Left renal cortex interstitium (tissue), 4 donors: ENCODE measurements at places on chromosomes 3 and 15. TPM values are rescaled to one million over a fixed set of nuclear protein-coding genes. Genes with fewer than 3 reads are reported as not detected.
A peak's percentile ranks its signal among the peaks of the same experiment; 100 is the strongest.

GRCh38 chr15:64800476-64800875 is 25.0 kb downstream of the PIF1 start:
- DNase-seq: no peak

DNA sequence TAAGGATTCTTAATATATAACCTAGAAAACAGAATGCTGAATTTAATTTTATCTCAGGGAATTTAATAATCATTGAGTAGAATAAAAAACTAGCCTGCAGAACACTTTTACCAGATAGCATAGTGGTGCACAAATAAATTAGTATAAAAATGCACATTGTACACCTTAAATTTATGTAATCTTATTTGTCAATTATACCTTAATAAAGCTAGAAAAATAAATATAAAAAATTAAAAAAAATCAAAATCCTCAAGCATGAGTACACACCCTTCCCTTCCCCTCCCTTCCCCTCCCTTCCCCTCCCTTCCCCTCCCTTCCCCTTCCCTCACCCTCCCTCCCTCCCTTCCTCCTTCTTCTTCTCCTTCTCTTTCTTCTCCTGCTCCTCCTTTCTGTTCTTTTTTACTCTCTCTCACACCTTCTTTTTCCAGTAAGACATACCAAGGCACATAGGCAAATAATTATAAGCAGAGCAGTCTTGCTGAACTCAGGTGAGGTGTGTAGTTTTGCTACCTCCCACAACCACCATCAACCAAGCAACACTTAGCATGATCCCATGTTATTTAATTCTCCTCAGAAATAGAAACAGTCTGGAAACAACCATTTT is 1395.0 kb downstream of the ZPLD1 start:
- DNase-seq: no peak

GRCh38 chr3:196016485-196016884 is 65.4 kb downstream of the TFRC start:
- no peak for DNase-seq

DNA sequence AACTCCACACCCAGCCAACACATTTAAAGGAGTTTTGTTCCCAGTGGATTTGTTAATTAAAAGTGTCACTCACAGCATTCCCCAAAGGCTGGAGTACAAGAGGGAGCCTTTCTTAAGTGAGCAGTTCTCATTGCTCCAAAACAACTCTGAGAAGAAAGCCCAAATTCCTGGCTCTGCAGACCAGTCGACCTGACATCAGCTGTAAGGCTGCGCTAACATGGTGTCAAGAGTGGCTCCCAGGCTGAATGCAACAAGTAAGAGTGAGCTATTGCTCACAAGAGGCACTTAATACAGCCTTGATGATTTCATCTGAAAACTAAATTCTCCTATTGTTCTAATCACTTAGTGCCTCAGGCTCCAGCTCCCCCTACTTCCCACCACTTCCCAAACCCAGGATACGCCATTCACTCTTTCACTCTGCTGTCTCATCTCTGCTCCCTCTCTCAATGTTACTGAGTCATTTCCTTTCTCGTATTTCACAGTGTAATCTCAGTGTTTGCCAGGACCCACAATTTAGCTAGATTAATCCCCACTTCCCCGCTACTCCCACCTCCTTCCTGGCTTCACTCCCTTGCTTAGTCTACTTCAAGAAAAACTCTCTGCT is 81.8 kb downstream of the WWTR1 start:
- DNase-seq: peak; percentile 45

DNA sequence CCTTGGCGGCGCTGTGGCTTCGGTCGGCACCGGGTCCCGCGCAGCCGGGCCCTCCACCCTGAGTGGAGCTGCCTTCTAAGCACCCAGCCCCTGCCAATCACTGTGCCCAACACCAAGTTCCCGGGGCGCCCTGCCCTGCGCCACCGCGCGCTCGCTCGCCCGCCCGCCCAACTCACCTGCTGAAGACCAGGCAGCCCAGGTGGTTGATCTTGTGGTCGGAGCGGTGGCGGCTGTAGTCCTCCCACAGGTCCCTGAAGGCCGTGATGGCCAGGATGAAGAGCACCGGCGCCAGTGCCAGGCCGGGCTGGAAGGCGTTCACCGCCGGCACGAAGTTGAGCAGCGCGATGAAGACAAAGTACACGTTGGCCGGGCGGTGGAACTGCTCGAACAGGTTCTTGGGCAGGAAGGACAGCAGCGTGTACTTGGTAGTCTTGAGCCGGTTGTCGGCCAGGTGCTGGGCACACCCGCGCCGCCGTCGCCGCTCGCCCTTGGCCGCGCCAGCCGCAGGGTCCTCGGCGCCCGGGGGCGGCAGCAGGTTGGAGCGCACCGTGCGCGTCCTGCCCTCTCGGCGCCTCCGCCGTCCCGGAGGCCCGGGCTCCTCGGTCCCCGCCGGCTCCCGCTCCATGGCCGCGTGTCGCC is 536 bp downstream of the ATP10A start:
- DNase-seq: no peak

- DNase-seq: no peak
Measured at GRCh38 chr3:72628065-72628464, 220.2 kb downstream of the SHQ1 start.

DNA sequence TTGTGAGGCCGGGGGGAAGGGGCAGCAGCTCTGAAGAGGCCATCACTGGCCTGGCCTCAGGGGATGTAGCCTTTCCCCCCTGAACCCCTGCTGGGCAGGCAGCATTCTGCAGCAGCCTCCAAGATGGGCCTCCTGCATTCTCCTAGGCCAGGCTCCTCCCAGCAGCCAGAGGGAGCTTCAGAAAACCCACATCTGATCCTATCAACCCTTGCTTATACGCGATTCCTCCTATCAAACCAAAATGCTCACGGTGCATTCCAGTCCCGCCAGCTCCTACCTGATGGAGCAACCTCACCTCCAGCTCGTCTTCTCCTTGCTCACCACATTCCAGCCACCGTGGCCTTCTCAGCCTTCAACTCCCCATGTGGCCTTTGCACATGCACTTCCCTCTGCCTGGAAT is 85.7 kb downstream of the MEGF11 start:
- no peak for DNase-seq

DNA sequence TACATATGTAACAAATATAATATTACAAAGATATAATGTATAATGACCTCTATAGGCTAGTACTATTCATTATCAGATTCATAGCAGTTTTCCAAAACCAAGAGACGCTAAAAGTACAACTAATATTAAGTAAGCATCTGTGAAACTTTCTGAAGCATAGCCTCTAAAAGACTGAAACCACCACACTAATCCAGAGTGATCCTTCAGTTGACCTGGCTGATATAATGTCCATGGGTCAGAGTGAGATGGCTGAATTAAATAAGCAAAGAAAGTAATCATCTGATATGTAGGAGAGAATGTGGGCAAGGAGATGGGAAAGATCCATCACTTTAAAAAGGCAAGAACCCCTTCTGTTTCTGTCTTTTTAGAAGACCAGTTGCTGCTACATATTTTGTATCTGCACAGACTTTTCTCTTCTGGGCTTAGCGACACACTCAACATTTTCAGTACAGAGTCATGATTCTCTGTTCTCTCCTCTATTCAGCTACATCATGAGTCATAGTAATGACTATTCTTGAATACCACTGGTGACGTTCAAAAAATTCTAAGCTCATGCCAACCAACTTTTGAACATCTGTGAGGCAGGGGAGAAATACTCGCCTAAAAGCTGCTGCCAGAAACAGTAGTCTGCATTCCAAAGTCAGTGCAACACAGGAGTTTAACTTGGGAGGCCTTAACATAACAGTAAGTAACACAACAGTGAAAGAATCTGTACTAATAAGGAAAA is 149.6 kb downstream of the MAGI1 start:
- no peak for DNase-seq

DNA sequence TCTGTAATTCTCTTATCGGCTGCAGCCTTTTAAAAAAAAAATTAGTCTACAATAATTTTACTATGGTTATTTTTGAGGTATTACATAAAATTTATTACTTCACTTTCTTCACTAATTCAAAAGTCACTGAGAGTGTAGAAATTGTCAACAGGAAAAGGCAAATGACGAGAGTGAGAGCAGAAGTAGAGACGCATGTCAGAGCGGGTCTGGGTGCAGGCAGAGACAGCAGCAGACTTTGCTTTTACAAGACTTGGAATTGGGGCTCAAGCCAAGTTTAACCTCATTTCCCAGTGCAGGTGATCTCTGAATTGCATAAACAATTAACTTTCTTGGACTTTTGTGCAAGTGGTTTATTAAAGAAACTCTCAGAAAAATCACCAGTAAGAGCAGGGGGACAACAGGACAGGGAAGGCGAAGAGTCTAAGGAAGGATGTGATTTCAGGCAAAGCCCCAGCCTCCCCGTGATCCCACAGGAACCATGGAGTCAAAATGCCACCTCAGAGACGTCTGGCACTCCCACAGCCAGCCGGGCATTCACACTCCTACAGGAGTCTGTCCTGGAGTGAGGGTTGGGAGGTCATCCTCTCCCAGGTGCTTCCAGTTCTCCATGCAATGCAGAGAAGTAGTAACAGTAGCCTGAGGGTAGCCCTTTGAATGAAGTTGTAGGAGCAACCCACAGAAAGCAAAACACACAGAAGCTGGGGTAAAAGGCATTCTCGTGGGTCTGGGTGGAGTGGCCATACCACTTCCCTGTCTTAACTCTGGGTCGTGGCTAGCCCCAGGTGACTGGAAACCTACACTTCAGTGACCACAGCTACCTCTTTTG is 274.0 kb upstream of the TGFBR2 start:
- no peak for DNase-seq

- DNase-seq: no peak
Measured at GRCh38 chr15:55237219-55238130, 40.7 kb upstream of the RSL24D1 start.

GRCh38 chr3:28286595-28286994 is 45.2 kb downstream of the CMC1 start:
- no peak for DNase-seq

DNA sequence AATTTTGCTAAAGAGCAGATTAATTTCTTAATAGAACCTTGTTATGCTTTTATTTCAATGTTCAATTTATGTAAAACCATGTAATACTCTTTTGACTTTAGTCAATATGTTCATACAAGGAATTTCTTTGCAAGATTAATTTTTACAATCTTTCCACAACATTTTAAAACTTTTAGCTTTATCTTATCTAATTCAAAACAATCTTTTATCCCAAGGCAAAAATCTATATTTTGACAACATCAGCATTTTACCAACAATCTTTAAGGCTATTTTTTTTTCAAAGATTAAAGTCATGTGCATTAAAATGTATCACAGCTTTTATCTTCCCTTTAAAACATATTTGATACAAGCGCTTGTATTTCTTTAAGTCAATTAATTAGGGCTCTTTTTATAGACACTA is 914.7 kb downstream of the PLOD2 start:
- no peak for DNase-seq

GRCh38 chr15:51341366-51342226 is at the start of gene GLDN:
Gene GLDN (plus strand): TSS chr15:51341655. CDS start chr15:51341685, 30 bp downstream.
- no peak for DNase-seq

DNA sequence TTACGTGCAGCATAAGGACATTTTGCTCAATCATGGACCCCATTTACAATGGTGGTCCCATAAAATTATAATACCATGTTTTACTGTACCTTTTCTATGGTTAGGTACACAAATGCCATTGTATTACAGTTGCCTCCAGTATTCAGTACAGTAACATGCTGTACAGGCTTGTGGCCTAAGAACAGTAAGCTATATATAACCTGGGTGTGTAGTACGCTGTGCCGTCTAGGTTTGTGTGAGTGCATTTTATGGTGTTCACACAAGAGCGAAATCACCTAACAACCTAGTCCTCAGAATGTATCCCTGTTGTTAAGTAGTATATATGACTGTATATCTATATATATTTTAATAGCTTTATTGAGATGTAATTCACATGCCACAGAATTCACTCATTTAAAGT is 12.5 kb downstream of the ASB7 start:
- DNase-seq: no peak

GRCh38 chr3:121896823-121897222 is 2.6 kb downstream of the SLC15A2 start:
- DNase-seq: no peak

DNA sequence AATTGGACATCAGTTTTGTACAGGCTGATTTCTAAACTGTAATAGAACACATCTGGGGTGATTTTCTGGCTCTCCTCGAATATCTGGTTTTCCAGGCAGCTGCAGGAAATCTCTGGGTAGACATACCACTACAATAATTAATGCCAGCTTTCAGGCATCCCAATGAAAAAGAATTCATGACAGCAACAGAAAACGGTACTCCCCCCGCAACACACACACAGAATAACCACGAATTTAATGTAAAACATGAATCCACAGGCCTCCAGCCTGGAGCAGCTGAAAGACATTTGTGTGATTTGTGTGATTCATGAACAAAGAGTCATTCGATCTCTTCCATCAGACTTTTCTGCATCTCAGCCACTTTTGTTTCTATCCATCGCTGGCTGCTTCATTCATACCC is 262.2 kb downstream of the MAGI1 start:
- no peak for DNase-seq

GABRG3 gene
- polyA plus RNA-seq: 1.9 TPM

ATP6V1A gene
- 70.8 TPM for polyA plus RNA-seq

PRKCD gene
- polyA plus RNA-seq: 26.4 TPM

ZBED2 gene
- polyA plus RNA-seq: 0.42 TPM

INSYN1 gene
- 22.4 TPM for polyA plus RNA-seq

PGBD4 gene
- polyA plus RNA-seq: 2.6 TPM

GRAMD2A gene
- 8.5 TPM for polyA plus RNA-seq
